A549 treated with CpdA at 1 μM for 4 hours (cell line): ENCODE measurements at places on chromosomes 4 and X. TPM values are rescaled to one million over a fixed set of nuclear protein-coding genes. Genes with fewer than 3 reads are reported as not detected.

The SRPX2 gene
- total RNA-seq: 2.2 to 3.1 TPM (median 3.0 TPM) in 5 replicates

The KIAA1210 gene
- not detected in 5 replicates for total RNA-seq

The TCEAL3 gene
- total RNA-seq: 13.5 to 20.6 TPM (median 19.0 TPM) in 5 replicates

The MGAT4D gene
- not detected in 5 replicates for total RNA-seq
